ENCODE measurements at places on chromosomes 11 and 22.

GRCh38 chr11:44957040-44957515, 6.4 kb upstream of the TP53I11 start:
- DNase-seq, result no peak

- DNase-seq, result no peak
Measured at GRCh38 chr11:70826541-70827335, 425.6 kb downstream of the SHANK2 start.

DNA sequence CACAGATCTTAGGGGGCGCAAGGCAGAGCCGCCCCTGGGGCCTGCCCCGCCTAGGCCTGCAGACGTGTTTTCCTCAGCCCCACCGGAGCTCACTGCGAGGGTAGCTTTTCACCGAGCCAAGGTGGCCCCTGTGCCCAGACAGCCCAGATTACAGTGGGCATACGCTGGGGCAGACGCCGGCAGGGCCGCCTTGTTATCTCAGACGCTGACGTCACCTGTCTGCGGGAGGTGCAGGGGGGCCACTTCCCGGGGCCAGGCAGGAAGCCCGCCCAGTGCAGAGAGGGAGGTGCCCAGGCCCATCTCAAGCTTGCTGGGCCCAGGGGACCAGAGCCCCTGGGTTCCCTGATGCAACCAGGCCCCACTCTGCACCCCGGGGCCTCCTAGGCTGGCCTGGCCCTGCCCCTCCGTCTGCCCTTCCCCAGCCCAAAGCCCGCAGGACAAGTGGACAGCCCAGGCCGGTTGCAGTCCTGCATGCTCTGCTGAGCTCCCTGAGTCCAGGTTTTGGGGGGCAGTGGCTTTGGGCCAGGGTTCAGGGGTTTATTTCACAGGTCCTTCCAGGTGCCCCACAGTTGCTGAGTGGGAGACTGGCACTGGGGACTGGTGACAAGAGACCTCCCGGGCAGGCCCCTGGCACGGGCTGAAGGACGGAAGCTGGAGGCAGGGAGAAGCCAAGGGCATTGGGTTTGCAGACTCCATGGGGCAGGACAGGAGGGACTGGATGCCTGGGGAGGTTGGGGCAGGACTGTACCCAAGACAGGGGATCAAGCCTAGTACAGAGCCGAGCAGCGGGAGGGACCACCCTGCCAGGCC, 38.6 kb downstream of the IGF2 start:
- DNase-seq, result no peak

GRCh38 chr11:33787076-33787475, 12.8 kb upstream of the FBXO3 start:
- no peak for DNase-seq

- no peak for DNase-seq
Measured at GRCh38 chr11:65440831-65441499, 18.4 kb downstream of the NEAT1 start.

DNA sequence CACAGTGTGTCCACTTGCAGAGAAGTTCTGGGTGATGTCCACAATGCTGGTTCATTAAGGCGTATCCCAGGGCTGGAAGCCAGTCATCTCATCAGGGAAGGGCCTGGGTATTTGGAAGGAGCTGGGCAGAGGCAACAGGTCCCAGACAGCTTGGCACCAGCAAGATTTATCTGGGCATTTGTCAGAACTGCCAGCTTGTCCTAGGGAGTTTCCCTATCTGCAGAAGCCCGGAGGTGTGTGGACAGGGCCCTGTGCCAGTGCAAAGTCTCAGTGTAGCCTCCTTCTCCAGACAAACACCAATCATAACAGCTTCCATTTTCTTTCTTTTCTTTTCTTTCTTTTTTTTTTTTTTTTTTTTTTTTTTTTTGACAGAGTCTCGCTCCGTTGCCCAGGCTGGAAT, 125.3 kb upstream of the TIMP3 start:
- DNase-seq, result no peak

DNA sequence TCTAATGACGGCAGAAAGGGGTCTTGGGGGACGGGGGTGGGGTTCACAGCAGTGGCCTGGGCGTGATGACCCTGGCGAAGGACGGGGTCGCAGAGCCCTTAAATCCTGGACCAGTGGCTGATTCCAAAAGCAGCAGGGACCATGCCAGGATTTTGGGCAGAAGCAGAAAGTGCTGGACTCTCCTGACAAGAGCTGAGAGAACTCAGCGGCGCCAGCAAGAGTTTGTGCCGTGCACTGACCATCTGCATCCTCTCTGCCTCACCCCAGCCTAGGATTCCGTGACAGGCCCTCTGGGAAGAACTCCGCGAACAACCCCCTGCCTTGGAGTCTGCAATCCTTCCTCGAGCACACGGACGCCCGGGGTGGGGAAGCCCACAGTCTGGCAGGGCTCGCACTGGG, 644 bp upstream of the NDUFV1 start:
- no peak for DNase-seq

DNA sequence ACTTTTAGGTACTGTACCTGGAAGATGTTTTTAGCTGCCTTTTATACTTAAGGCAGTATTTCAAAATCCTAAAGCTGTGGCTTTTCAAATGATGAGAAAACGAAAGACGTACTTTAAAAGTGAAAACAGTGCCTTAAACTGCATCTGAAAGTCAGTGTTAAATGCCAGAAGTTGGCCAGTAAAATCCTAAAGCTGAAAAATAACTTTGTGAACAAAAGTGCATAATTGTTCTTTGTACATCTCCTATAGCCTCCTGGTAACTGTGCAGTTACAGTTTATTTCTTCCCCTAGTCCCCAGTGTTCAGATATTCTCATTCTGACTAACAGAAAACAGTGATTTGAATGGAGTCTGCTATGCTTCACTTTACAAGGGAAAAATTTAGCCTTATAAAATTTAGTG, 6.8 kb downstream of the EED start:
- DNase-seq, result no peak

DNA sequence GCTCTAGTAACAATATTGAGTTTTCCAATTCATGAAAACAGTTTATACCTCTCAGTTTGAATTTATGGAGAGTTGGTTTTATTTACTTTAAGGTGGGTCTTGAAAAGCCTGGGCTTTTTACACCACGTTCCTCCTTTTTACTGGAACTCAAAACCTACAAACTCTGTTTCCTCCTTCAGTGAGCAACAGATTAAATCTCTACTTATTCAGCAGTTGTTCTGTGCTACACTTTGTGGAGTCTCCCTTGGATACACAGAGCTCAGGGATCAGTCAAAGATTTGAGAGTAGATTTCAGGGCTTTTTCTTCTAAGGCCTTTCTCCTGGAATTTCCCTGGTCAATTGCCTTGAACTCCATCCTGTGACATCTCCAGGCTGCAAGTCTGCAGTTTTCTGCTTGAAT, 3.5 kb downstream of the NXPE1 start:
- DNase-seq, result no peak

DNA sequence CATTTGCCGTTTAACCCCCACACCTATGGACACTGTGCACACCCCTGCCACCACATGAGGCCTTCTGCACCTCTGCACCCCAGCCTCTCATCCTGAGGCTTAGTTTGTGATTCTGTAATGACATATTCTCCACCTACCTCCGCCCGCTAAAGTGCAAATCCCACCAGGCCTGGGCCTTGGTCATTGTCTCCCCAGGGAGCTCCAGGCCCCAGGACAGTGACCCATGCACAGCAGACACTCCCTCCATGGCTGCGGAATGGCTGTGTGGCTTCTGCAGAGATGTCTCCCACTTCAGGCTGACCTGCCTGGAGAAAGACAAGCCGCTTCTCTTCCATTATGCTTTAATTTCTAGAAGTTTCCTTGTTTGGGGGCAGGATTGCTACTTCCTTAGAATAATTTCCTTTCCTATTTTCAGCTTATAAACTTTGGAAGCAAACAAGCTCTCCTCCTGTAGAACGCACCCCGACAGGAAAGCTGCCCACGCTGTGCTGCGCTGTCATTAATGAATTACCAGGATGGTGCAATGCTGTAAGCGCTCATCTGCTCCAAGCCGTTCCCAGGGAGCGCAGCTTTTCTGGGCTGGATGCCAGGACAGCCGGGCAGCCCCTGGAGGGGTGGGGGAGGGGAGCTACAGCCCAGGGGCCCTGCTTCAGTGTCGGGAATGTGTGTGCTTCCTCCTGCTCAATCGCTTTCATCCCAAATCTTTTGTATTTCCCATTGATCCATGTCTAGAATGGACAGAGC, 618.0 kb downstream of the BRD1 start:
- DNase-seq, result no peak

DNA sequence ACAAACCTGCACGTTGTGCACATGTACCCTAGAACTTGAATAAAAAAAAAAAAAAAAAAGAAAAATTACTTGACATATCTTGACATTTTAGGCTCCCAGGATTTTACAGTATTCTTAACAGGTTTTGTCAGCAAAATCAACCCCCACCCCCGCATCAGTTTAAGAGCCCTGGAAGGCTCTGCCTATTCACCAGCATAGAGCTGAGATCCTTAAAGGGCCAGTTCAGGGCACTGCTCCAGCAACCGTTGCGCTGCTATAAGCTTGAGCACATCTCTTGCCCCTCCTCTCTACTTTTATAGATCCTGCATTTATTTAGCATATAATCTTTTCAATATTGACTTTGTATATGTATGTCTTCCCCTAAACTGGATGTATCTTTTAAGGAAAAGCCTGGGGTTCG, 697 bp upstream of the PAFAH1B2 start:
- no peak for DNase-seq

DNA sequence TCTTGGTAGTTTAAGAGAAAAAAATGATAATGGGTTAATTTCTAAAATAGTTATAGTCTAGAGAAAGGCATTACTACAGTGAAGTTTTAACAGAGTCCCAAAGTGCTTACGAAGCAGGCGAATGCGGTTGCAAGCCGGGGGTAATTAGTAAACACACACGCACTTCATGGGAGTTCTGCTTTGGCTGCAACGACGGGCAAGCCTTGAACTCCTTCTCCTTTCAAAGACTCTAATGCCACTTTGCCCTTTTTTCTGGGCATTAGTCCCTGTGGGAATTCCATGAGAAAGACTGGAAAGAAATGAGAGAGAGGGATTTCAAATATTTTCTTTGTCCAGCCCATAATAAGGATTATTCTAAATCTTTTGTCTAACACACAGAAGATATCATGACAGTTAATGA, 66.1 kb downstream of the TENM4 start:
- DNase-seq, result no peak

- DNase-seq, result no peak
Measured at GRCh38 chr11:44377914-44378321, 68.0 kb upstream of the ALX4 start.

DNA sequence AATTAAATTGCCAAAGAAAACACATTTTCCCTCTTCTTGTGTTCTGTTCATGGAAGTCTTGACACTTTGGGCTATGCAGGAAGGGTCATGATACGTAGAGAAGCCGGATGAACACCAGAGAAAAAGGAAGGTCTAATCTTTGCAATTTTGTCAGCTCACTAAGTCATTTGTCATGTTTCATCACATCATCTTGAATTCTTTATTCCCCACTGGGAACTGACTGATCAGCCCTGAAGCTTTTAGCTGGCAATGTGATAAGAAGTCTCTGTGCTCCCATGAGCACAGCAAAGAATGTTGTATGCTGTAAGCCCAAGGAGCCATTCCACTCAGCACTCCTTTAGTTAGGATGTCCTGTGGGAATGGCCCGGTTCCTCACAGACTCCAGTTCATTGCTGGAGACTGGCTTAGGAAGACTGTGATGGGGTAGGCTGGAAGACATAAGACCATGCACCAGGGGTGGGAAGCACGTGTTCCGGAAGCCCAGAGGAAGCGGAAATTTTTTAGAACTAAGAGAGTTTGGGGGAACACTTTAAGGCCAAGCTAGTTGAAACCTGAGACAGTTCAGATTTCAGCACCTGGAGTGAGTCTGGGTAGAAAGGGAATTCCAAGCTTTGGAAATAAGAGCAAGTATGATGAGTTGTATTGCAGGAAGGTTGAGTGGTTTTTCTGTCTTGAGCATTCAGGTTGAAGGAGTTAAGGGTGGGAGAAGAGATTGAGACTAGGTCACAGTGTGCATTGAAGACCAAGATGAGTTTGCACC, 306.7 kb upstream of the MTNR1B start:
- no peak for DNase-seq

GRCh38 chr22:46619240-46619829, 851 bp upstream of the GRAMD4 start:
- DNase-seq, result no peak

DNA sequence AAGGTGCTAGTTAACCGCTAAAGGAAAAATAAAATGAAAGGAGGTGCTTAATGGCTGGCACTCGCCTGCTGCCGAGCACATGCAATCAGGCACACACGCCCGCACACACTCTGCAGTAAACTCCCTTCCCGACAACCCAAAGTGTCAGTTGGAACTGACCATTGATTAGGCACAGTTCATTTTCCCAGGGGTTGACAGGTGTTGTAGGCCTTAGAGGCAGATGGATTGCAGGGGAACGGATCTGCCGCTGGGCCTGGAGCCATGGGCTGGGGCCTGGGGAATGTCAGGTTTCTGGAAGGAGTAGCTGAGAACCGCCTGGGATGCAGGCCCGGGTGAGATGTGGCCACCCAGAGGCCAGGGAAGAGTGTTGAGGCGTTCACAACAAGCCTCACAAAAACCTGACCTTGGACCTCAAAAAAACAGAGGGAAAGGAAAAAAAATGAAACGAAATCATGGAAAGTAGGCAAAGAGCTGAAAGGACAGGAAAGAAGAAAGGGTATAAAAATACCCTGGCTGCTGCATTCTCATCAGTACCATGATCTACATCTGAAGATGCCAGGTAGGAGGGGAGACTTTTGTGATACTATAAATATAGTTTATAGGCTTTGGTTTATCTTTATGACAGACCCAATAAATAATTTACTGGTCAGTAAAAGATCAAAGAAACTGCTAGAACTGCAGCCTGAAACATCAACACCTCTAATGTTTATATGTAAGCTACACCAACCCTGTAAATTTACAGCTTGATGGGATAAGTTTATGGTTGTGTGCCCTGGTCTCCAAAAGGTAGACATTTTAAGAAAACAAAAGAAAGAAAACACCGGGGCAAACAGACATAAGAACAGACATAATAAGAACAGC, 313.4 kb downstream of the BUD13 start:
- no peak for DNase-seq

GRCh38 chr11:78022397-78023396, at the start of gene KCTD14:
KCTD14 (minus strand) TSS chr11:78023276; CDS start chr11:78023249, 27 bp downstream.
- no peak for DNase-seq

- no peak for DNase-seq
Measured at GRCh38 chr11:14374922-14375830, 16.2 kb upstream of the RRAS2 start.

GRCh38 chr11:44988981-44989635, 38.4 kb upstream of the TP53I11 start:
- no peak for DNase-seq

- no peak for DNase-seq
Measured at GRCh38 chr11:12705874-12706273, 31.7 kb downstream of the TEAD1 start.
